ENCODE measurements at places on chromosomes 4 and X. TPM values are rescaled to one million over a fixed set of nuclear protein-coding genes. Genes with fewer than 3 reads are reported as not detected.

NKX6-1 gene
- total RNA-seq, result not detected

BEX5 gene
- total RNA-seq, result 0.68 TPM

P2RY10 gene
- total RNA-seq, result not detected

DNA sequence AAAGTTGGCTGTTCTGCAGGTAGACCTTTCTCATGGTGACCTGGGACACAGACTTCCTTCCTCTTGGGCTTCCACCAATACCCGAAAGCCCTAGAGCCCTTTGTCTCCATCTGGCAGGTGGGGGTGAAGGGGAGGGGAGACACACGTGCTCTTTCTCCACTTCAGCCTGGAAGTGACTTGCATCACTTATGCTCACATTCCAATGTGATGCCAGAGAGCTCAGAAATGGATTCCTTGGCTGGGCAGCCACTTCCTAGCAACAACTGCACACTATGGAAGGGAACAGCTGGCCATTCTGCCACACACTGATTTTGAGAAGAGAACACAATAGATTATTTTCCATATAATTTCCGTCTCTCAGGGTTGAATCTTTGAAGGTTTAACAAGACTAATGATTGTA, 36.3 kb downstream of the C4orf51 start:
- DNase-seq, result no peak

DNA sequence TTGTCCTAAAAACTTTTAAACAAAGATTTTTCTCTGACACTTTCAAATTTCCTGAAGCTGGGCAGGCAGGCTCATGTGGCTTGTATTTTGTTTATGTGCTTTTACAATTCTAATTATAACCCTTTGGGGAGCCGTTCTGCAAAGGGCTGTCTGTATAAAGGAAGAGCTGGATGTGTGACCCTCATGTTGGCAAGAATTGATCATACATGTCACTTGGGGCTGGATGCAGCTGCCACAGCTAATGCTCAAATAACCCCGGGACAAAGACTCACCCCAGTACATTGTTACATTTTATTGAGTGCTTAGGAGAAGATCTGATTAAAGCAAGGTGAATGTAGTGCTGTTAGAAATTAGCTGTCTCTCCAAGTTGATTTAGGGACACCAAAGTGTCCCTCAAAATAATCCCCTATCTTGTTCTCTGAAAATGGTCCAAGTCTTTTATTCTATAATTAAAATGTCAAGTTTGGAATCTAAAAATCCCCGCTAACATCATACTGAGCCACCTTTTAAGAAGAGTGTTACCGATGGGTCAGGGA, 13.0 kb upstream of the DAPP1 start:
- DNase-seq, result no peak

TMPRSS11A gene
- total RNA-seq, result not detected
